Neural progenitor cell (in vitro differentiated cells): ENCODE measurements at places on chromosomes 6 and 20.

DNA sequence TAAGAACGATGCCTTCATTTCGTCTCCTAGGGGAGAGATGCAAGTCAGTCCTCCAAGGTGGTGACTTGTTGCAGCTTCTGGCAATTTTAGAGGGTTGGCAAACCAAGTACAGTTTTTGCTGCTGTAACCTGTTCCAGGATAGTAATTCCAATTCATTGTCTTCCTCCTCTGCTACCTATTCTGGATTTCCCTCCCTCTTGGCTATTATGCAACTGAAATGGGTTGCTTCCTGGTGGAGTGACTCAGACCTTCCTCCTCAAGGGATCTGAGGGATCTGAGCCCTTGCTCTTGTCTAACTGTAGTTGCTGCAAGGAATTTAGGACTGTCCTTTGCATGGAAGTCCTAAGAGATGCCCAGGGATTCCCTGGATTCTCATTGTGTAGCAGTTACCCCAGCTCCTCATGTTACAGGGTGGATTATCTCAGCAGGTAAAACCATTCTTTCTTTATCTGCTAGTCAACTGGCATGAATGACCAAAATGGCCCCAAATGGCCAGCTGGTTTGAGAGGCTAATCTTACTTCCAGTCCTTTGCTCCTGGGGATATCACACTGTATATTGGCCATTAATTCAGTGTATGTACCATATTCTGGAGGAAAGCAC, 17.6 kb upstream of the ELMO2 start:
- peak; percentile 71 for DNase-seq

- no peak for DNase-seq
Measured at GRCh38 chr6:25215881-25216280, 63.3 kb upstream of the CARMIL1 start.

DNA sequence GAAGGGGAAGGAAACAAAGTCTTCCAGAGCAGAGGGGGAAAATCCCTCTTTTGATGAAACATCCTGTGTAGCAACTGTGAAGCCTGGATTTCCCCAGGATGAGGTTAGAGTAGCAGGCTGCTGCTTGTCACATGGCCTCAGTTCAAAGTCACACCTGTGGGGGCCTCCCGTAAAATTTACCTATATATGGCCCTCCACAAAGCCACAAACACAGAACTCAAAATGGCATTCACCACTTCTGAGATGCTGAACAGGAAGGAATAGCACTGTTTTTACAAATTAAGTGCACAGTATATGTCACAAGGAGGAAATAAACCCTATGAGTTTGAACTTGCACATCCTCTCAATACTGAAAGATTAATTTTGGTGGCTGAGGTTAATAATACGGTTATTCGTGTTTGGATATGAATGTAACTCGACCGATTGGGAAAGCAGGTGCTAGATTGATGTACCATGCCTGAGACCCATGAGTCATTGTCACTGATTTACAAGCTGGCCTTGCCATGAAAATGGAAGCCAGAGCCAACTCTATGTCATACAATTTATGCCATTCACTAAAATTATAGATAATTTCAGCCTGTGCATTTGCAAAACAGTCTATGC, 70.6 kb downstream of the SGK1 start:
- no peak for DNase-seq

DNA sequence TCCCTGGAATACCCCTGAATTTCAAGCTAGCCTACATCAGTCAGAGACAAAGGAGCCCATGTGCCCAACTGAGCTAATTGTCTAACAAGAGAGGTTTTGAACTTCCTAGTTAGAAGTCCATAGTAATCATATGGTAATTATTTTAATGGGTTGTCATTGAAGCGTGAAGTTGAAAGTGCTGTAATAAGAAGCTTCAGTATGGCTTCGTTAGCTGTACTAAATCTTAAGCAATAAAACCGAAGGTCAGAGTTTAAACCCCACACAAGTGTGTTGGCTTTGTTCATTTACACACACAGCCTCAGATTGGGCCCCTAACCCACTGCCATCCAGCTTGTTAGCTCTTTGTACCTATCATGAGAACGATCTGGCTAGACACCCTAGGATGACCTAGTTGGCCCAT, 195.6 kb upstream of the RIN2 start:
- DNase-seq, result no peak

- peak; percentile 36 for DNase-seq
Measured at GRCh38 chr6:27593200-27593818, 120.4 kb upstream of the ZNF184 start.

DNA sequence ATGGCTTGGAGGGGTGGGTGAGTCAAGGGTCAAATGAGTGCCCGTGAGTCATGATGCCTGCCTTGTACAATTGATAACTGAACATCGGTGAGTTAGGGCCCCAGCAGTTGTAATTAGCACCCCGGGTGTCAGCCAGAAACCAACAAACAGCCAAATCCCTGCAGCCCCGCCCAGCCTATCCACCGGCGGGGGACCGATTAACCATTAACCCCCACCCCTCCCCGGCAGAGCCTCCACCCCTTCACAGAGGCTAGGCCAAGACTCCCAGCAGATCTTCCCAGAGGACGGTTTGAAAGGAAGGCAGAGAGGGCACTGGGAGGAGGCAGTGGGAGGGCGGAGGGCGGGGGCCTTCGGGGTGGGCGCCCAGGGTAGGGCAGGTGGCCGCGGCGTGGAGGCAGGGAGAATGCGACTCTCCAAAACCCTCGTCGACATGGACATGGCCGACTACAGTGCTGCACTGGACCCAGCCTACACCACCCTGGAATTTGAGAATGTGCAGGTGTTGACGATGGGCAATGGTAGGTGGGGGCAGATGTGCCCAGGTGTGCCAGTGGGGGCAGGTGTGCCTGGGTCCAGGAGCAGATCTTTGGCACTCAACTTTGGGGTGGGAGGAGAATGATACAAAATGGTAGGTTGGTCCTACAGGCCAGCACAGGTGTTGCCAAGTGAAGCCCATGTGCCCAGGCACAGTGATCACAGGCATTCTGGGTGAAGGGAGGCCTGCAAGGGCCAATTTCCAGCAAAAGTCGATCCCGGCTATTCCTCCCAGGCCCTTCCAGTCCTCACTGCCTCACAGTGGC, 45.7 kb downstream of the HNF4A start:
- no peak for DNase-seq

DNA sequence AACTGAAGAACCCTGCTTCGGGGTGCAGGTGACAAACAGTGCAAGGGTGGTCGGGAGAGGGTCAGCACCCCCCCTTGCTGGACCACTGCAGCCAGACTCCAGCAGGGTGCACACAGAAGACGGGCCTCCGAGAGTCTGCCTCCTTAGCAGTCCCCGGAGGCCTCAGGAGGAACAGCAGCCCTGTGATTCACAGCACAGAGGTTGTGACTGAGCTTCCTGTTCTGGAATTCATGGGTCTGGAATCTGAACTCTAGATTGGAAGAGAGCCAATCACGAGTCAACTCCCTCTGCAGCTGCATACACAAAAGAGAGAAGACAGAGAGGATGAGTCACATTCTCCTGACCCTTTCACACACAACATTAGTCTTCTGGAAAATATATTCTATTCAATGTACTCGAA, 249.0 kb upstream of the OPRM1 start:
- no peak for DNase-seq

- no peak for DNase-seq
Measured at GRCh38 chr6:150537491-150537890, 62.2 kb upstream of the PLEKHG1 start.

- DNase-seq, result no peak
Measured at GRCh38 chr20:35008411-35009342, 53.0 kb downstream of the MYH7B start.

DNA sequence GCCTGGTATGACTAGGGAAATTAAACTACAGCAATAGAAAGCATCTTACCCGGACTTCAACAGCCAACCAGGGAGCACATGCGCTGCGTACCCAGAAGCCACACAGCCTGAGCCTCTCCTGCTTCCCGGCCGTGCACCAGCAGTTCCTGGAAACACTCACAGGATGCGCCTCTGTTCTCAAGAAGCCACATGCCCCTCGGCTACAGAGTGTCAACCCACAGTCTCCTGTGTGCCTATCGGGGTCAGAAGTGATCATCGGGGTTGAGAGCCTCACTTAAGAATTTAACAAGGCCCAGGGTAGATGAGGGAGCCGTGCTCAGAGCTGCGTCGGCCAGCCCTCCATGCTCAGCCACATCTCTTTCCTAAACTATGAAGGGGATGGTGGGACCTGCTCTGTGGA, 147.2 kb upstream of the GGTLC1 start:
- no peak for DNase-seq

DNA sequence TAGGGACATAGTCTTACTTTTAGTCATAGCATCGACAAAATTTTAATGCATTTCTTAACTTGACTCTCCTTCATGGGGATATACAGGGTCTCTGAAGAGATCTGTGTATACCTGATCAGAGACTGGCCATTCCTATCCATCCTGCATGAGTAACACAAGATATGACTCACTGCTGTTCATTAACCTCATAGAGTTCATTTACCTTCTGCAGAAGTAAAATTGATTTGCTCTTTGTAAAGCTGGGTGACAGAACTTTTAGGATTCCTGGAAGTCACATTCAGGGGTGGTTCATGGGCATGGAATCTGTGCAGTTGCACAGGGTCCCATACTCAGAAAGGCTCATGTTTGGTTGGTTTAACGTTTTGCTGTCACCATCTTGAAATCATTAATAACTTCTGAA, 53.2 kb downstream of the PDE7B start:
- no peak for DNase-seq

DNA sequence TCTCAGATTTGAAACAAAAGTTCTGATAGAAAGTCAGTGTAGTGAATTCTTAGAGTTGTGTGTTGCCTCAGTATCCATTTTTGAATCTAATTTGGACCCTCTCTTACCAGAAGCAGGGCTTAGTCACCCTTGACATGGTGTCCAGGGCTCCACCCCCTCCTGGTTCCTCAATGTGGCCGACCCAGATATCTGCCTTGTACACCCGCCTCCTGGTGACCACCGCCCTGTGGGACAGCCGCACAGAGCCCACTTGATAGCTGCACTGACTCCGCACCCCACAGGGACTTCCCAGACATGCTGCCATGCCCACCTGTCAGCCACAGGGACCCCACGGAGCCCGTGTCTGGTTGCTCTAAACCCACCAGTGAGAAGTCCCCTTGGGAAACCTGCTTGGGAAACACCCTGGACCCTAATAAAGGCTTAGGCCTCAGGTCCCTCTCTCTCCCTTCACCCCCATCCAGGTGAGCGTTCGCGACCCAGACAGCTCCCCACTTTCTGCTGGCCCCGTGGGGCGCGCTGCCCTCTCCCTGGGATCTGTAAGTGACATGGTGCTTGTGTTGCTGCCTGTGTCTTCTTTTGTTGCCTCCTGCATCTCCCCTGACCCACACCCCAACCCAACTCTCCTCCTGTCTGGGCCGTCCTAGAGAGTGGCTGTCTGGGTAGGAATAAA, 47.2 kb upstream of the SYNDIG1 start:
- DNase-seq, result no peak

- no peak for DNase-seq
Measured at GRCh38 chr20:57409316-57409671, 18.1 kb downstream of the RBM38 start.

DNA sequence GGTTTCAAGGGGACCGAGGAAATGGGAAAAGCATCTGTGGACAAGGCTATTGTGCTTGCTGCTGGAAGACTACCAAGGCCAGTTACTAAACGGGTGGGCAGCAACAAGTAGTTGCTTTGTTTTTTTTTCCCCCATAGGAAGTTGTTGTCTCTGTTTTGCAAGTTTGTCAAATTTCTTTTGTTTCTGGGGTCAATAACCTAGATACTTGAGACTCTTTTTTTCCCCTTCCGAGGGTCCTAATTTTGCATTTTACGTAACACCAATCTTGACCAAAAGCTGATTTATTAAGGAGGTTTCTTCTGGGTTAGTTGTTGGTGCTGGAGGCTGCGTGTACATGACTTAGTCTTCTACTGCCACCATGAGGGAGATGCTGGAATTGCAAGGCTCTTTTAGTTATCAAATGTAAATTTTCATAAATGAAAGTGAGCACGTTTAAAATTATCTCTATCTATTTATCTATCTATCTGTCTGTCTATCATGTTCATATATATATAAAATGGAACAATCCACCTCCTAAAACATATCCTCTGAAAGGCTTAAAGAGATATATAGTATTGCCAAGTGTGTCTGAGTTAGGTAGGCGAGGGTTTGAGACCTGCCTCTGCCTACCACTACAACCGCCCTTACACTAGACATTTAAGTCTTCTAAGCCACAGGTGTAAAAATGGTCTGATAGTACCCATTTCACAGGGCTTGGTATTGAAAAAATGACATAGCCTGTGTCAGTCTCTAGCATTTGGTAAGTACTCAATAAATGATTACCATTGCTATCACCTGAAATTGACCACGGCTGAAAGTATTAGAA, 60.2 kb downstream of the GCLC start:
- peak; percentile 77 for DNase-seq

DNA sequence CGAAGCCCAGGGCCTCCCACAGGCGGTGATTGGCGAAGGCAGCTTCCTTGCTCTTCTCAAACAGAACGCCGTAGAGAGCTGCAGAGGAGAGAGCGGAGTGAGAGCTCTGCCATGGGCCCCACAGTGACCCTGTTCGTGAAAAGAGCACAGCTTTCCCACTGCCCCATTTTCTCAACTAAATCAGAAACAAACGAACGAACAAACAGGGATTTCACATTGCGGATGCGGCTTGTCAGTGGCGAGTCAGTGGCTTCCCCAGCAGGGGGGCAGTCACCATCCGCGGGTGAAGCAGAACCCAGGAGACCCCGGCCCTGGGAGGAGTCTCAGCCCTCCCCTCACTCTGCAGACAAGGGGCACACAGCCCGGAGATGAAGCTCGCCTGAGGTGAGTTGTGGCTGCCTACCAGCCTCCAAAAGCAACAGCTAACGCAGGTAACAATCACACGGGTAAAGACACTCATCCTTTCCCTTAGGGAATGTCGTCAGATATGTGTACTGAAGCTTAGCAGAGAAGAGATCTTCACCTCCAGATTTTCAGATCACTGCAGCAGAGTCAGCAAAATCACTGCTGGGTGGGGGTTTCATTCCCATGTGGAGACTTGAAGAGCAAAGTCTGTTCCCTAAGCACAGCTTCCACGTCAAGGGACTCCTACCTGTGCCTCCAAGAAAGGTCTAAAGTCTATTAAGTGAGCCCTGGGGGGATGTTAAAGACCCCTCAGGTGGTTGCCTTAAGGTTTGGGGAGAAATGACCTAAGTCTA, 51.2 kb upstream of the GPR31 start:
- no peak for DNase-seq

DNA sequence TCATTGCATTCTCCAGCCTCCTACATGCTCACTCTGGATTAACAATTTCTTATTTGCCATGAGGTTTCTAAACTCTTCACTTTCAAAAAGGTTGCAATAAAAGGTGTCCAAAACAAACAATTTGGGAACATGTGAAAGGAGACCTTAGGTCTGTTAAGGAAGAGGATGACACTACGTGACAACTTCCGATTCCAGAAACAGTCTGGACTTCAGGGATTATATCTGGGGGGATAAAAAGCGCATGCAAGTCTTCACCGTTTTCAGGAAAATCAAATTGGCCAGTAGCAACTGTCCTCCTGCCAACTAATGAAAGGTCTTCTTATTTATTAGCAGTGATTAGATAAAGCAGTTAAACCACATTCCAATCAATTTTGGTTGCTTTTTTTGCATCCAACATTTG, 1.8 kb downstream of the ZDHHC14 start:
- DNase-seq, result no peak

GRCh38 chr20:34427784-34428183, 64.7 kb downstream of the ITCH start:
- DNase-seq, result no peak
